ENCODE measurements at places on chromosomes 6 and 20.

DNA sequence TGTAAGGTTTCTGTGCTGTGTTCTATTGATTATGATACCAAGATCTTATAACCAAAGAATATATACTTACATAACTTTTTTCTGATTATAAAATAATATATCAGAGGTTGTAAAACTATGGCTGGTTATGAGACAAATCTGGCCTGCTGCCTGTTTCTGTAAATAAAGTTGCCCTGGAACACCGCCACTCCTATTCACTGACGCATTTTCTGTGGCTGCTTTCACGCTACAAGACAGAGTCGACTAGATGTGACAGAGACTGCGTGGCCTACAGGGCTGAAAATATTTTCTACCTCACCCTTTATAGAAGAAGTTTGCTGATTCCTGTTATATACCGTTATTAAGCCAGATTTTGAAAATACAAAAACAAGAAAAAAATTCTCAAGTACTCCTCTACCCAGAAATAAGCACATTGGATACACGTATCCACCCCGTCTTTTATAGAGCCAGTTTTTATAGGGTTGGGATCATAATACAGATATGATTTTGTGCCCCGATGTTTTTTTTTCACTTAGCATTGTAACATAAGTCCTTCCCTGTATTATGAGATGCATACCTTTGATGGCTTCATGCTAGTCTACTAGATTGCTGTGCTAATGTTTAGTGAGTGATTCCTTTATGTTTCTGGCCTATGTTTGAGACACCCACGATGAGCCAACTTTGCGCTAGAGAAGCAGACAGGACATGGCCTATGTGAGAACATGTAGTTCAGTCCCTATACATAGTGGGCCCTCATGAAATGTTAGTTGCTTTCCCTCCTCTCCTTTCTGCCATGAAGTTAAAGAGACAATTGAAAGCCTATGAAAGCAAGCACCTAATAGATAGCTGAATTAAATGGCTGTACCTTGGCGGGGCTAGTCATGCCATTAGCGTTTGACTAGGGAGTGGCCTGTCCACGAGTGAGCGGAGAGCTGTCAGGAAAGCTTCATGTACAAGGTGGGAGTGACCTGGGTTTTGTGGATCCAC, 98.1 kb upstream of the KCNK16 start:
- no peak for DNase-seq

GRCh38 chr6:33183071-33183683, 9.1 kb downstream of the COL11A2 start:
- DNase-seq, result no peak

GRCh38 chr20:6295127-6295866, 172.5 kb upstream of the FERMT1 start:
- DNase-seq, result no peak

DNA sequence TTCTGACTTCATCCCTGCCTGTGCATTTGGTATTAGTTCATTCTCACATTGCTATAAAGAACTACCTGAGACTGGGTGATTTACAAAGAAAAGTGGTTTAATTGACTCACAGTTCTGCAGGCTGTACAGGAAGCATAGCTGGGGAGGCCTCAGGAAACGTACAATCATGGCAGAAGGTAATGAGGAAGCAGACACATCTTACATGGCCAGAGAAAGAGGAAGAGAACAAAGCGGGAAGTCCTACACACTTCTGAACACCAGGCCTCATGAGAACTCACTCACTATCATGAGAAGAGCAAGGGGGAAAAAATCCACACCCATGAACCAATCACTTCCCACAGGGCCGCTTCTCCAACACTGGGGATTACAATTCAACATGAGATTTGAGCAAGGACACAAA, 303.9 kb downstream of the CBLN4 start:
- DNase-seq, result no peak
